ENCODE measurements at places on chromosomes 1 and 21.

GRCh38 chr21:46482225-46482845 lies 23.6 kb downstream of the DIP2A start:
- no peak for DNase-seq
- H3K4me1 ChIP-seq = peaks cover 8% of the 10 kb centered on the region
- H3K27ac ChIP-seq = no peak overlapping the region
- H3K4me3 ChIP-seq = no peak overlapping the region

- no peak for DNase-seq
- H3K4me1 ChIP-seq = peaks cover 5% of the 10 kb centered on the region
- no peak overlapping the region for H3K4me3 ChIP-seq
- H3K27ac ChIP-seq = no peak overlapping the region
These were observed 1.4 kb downstream of the SPAG17 start for GRCh38 chr1:118183586-118183985.

GRCh38 chr1:50929376-50929958 lies 30.6 kb downstream of the FAF1 start:
- DNase-seq = no peak
- no peaks in the 10 kb centered on the region for H3K36me3 ChIP-seq
- no peak overlapping the region for H3K27ac ChIP-seq
- H3K4me1 ChIP-seq = no peaks in the 10 kb centered on the region
- H3K27me3 ChIP-seq = no peaks in the 10 kb centered on the region

- no peak for DNase-seq
- H3K27ac ChIP-seq = no peak overlapping the region
- no peak overlapping the region for H3K4me3 ChIP-seq
- H3K4me1 ChIP-seq = no peaks in the 10 kb centered on the region
- no peaks in the 10 kb centered on the region for H3K36me3 ChIP-seq
These were observed 167.7 kb downstream of the ZSCAN20 start for GRCh38 chr1:33640114-33640660.

DNA sequence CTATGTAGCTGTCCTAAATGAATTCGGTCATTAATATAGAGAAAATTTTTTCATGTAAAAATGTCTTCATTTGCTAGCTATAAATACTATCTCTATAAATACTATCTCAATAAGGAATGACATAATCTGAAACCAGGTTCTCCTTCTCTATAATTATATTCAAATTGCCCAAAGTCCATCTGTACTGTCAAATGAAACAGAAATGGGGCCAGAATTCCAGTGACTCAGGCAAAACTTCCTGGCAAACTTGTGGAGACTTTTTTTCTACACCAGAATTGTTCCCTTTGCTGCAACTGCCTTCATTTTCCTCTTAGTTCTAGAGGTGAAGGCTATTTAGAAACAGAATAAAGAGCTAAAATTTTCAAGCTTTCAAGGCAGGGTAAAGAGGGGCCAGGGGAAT lies 152.5 kb downstream of the KCNH1 start:
- peaks cover 7% of the 10 kb centered on the region for H3K27me3 ChIP-seq
- H3K36me3 ChIP-seq = no peaks in the 10 kb centered on the region
- H3K4me1 ChIP-seq = no peaks in the 10 kb centered on the region

- H3K4me1 ChIP-seq = peaks cover 11% of the 10 kb centered on the region
- DNase-seq = peak; percentile 33
- no peaks in the 10 kb centered on the region for H3K27me3 ChIP-seq
- no peak overlapping the region for H3K27ac ChIP-seq
These were observed 134.6 kb upstream of the ARHGEF16 start for GRCh38 chr1:3319874-3320245.

DNA sequence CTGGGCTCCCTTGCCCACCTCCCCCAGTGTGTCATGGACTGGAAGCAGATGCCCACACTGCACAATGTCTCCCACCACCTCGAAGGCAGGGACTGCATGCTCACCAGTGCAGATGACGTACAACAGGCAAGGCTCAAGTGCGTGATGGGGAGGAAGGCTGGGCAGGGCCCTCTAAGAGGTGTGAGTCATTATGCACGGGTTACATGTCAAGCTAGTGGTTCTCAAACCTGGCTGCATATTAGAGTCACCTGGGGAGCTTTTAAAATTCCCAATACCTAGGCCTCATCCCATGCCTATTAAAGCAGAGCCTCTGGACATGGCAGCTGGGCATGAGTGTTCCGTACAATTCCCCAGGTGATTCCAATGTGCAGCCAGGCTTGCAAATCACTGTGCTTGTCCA lies 137.9 kb upstream of the NGF start:
- no peak overlapping the region for H3K27ac ChIP-seq
- peaks cover 3% of the 10 kb centered on the region for H3K27me3 ChIP-seq
- H3K4me1 ChIP-seq = no peaks in the 10 kb centered on the region
- no peaks in the 10 kb centered on the region for H3K36me3 ChIP-seq

GRCh38 chr1:26166719-26167281 lies 2.0 kb downstream of the C1orf232 start:
- peaks cover 15% of the 10 kb centered on the region for H3K27me3 ChIP-seq
- H3K27ac ChIP-seq = no peak overlapping the region
- peaks cover 45% of the 10 kb centered on the region for H3K4me1 ChIP-seq
- DNase-seq = no peak
- no peaks in the 10 kb centered on the region for H3K36me3 ChIP-seq

DNA sequence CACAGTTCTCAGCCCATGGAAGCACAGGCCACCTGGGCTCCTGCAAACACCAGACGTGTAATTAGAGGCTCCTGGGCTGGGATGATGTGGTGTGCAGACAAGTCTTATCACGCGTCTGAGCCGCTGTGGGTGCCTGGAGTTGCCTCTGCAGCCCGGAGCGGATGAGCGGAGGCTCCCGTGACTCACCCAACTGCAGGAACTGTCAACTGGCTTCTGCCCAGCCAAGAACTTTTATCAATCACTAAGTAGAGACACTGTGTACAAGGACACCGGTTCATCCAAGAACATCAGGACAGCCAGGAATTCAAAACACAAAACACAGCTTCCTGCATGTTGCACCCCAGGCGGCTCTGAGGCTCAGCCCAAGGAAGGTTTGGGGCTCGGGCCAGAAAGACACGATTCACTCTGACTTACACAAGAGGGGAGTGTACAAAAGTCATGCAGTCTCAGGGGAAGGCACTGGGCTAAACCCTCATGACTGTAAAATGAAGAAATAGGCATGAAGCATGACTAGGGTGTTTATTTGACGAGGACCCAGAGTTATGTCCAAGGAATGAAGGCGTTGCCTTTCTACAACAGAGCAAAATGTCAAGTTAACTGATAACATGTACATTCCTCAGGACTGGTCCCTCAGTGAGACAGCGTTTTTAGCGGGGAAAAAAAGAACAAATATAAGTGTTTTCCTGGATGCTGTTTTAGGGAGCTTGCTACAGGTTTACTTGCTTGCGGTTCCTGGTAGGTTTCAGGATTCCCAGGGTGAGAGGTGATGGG lies 21.1 kb downstream of the ERRFI1 start:
- no peaks in the 10 kb centered on the region for H3K27me3 ChIP-seq
- no peak overlapping the region for H3K27ac ChIP-seq
- H3K4me1 ChIP-seq = no peaks in the 10 kb centered on the region
- no peaks in the 10 kb centered on the region for H3K36me3 ChIP-seq
- DNase-seq = no peak

GRCh38 chr1:157098519-157098918 lies 1.1 kb downstream of the ETV3L start:
- H3K4me3 ChIP-seq = no peak overlapping the region
- no peak overlapping the region for H3K27ac ChIP-seq
- no peaks in the 10 kb centered on the region for H3K27me3 ChIP-seq

- H3K4me1 ChIP-seq = peaks cover 64% of the 10 kb centered on the region
- H3K27me3 ChIP-seq = no peaks in the 10 kb centered on the region
- peak overlapping the region; percentile 21 for H3K27ac ChIP-seq
- no peak overlapping the region for H3K4me3 ChIP-seq
- DNase-seq = no peak
These were observed 70.0 kb upstream of the SELENON start for GRCh38 chr1:25729790-25730644.

DNA sequence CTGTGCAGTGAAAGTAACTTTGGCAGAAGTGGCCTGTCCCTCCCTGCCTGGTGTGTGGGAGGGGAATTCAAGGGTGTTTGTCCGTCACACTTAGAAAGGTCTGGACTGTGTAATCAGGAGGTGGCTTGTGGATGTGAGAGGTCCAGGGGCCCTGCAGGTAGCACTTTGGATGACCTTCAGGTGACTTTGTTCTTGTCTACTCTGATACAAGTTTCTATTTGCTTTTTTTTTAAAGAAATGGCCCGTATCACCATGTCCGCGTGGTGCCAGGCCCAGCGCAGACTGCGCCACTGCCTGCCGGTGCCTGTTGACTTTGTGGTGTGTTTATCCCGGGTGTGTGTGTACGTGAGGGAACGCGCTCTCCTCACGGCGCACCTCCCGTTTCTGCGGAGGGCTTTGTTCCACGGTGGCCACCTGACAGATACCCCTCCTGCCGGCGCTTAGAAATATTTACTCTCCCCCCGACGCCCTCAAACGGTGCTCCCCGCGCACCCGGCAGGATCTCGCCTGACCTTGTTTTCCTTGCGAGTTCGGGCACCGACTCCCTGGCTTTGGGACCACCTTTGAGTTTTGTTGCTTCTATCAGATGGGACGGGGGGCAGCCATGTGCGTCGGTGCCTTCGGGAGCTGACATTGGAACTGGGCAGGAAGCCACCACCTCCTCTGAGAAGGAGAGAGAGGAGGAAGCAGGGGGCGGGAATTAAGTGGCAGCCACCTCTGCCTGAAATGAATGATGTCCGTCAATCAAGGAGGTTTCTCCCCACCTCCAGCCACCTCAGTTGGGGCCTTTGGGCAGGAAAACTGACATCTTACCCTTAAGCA lies 119.4 kb downstream of the PRDM16 start:
- H3K27me3 ChIP-seq = peaks cover 5% of the 10 kb centered on the region
- no peaks in the 10 kb centered on the region for H3K4me1 ChIP-seq
- H3K36me3 ChIP-seq = no peaks in the 10 kb centered on the region
- no peak overlapping the region for H3K4me3 ChIP-seq
- DNase-seq = no peak

- H3K36me3 ChIP-seq = no peaks in the 10 kb centered on the region
- no peak overlapping the region for H3K4me3 ChIP-seq
- H3K27me3 ChIP-seq = no peaks in the 10 kb centered on the region
- H3K27ac ChIP-seq = no peak overlapping the region
These were observed 8.9 kb downstream of the ERI3 start for GRCh38 chr1:44346184-44346583.

DNA sequence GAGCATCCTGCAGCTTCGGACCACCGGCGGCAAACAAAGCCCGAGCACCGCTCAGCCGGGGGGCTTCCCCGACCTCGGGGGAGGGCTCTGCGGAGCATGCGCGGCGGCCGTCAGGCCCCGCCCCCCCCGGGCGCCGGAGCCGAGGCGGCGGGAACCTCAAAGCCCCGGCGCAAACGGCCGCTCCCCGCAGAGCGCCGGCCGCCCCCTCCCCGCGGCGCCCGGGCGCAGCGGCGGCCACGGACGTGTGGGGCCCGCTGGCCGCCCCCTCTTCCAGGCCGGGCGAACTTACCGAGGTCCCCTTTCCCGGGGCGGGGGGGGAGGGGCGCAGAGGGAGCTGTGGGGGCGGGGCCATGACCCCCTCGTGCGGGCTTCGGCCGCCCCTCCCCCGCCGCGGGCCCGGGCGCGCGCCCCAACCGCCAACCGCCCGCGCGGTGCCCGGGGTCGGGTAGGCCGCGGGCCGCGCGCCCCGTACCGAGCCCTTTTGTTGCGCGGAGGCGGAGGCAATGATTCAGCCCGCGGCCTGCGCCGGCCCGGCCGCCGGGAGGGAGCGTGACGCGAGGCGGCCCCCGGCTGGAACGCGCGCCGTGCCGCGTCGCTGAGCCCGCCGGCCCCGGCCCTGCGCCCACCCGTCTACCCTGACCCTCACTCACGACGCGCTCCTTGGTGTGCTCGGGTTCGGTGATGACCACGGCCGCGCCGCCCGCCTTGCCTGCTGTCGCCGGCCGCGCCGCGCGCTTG lies 1.7 kb downstream of the RCC2 start:
- DNase-seq = peak; percentile 17
- H3K36me3 ChIP-seq = peaks cover 21% of the 10 kb centered on the region
- H3K27ac ChIP-seq = peak overlapping the region; percentile 80

GRCh38 chr1:236951672-236952071 lies 52.6 kb downstream of the MT1HL1 start:
- no peak overlapping the region for H3K27ac ChIP-seq
- H3K36me3 ChIP-seq = no peaks in the 10 kb centered on the region
- DNase-seq = no peak
- H3K4me1 ChIP-seq = no peaks in the 10 kb centered on the region

DNA sequence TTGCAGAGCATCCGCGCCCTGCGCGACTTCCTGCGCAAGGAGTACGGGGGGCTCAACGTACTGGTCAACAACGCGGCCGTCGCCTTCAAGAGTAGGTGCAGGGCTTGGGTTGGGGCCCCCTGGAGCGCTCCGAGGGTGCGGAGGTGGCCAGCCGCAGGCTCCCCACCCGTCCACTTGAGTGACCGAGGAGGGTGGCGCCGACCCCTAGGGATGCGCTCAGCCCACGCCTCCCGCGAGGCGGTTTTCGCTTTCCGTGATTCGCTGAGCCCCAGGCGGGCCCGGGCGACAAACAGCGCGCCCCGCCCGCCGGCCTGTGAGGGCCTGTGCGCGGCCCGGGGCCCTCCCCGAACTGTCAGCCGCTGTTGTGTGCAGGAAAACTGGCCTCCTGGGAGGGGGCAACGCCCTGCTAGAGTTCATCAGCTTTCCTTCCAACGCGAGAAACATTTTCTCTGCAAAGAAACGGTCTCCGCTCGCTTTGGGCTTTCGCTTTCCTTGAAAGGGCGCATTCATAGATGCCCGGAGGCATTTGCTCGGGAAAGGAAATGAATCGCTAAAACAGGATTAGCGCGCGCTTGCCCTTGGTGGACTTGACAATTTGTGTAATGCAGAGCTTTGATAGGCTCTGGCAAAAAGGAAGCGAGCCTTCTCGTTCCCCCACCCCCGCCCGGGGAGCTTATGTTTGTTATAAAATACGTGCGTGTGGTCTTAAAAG lies 668 bp downstream of the CBR3 start:
- peak overlapping the region; percentile 29 for H3K27ac ChIP-seq
- H3K27me3 ChIP-seq = no peaks in the 10 kb centered on the region
- H3K36me3 ChIP-seq = peaks cover 6% of the 10 kb centered on the region
- H3K4me1 ChIP-seq = peaks cover 35% of the 10 kb centered on the region
- peak; percentile 40 for DNase-seq

- no peaks in the 10 kb centered on the region for H3K27me3 ChIP-seq
- DNase-seq = no peak
- H3K27ac ChIP-seq = no peak overlapping the region
- H3K4me3 ChIP-seq = no peak overlapping the region
- no peaks in the 10 kb centered on the region for H3K4me1 ChIP-seq
These were observed 90.6 kb upstream of the SPAG17 start for GRCh38 chr1:118275472-118276115.

DNA sequence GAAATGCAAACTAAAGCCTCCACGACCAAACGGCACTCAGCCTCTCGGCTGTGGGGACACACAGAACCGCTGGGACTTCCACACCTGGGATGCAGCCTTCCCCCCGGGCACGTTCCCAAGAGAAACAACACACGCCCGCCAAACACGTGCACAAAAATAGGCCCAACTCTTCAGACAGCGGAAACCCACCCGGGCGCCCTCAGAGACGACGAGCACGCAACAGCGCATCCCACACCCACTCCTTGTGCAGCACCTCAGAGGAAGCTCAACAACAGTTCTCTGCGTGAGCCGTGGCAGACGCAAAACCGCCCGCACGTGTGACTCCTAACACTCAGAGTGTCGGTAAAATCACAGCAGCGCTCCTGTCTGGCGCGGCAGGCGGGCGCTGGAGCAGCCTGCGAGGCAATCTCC lies 5.3 kb downstream of the C1orf159 start:
- no peaks in the 10 kb centered on the region for H3K27me3 ChIP-seq
- no peak overlapping the region for H3K27ac ChIP-seq
- H3K4me3 ChIP-seq = no peak overlapping the region
- no peak for DNase-seq
- peaks cover 5% of the 10 kb centered on the region for H3K36me3 ChIP-seq
- peaks cover 11% of the 10 kb centered on the region for H3K4me1 ChIP-seq
